ENCODE measurements at places on chromosomes 6 and 20.
A peak's percentile ranks its signal among the peaks of the same experiment; 100 is the strongest.

- no peak for DNase-seq
These were observed 98.6 kb downstream of the BTBD3 start for GRCh38 chr20:12016291-12016690.

- no peak for DNase-seq
These were observed 138.0 kb downstream of the CARMIL1 start for GRCh38 chr6:25417046-25417605.

- peak; percentile 4 for DNase-seq
These were observed 20.1 kb downstream of the MRPS18A start for GRCh38 chr6:43667245-43668150.

- no peak for DNase-seq
These were observed 92.3 kb downstream of the ANKS1A start for GRCh38 chr6:34981366-34981765.
